ENCODE measurements at places on chromosomes 7 and 10. TPM values are rescaled to one million over a fixed set of nuclear protein-coding genes. Genes with fewer than 3 reads are reported as not detected.

DNA sequence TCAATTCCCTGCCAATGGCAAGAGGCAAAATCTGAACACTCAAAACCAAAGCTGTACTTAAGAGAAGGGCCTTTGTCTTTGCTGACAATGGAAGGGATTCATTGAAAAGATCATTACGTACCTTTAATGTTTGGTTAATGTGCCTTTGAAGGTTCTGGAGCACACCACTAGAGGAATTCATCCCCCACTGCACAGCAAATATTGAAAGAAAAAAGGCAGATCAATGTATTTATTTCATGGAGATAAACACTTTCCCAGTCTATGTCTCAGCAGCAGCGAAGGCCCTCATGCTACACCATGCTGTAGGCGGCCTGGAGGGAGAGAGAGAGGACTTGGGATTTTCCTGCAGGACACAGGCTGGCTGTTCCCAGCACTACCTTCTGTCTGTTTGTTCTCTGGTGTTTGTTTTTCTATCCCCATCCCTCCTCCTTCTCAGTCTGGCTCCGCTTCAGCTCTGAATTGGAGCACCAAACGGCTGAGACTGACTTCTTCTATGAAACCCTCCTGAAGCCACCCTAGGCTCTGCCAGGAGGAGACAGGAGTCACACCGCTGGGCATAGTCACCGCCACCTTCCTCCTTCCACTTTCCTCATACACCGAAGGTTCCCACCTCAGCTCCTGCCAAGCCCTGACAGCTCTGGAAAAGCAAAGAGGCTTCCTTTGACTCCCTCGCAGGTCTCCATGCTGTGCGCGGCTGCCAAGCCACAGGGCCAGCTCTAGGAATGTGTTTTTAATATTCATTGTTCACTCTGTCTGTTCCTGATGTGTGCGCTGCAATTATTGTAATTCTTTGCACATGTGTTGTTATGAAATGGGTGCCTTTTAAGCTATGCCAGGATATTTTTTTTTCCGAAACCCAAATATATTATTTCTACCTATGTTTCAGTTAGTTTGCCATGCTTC lies 301.5 kb downstream of the FZD1 start:
- H3K36me3 ChIP-seq = no peaks in the 10 kb centered on the region
- H3K27me3 ChIP-seq = no peaks in the 10 kb centered on the region
- H3K27ac ChIP-seq = no peak overlapping the region

DNA sequence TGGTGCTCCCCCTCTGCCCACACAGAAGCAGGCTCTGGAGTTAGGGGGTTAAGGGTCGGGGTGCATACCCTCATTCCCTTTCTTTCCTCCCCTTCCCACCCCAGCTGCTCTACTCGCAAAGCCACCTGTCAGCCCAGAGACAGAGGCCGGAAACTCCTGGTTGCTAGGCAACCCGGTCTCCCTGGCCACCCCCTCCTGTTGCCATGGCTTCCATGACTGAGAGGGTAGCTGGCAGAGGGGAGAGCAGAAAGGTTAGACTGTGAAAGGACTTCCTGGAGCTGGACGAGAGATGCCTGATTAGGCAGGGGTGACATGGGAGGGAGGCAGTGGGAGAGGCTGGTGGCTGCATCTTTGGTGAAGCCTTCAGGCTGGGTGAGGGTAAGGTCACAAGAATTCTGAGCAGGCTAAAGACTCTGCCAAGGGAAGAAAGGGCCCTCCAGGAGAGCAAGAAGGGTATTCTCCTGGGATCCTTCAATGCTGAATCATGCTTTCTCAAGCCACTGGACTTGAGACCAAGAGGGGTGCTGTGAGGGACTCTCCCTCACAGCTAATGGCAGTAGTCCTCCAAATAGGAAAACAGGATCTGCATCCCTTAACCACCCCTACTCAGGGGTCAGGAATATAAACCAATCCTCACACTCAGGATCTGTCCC lies 5.4 kb downstream of the PSD start:
- H3K27me3 ChIP-seq = no peaks in the 10 kb centered on the region
- peaks cover 8% of the 10 kb centered on the region for H3K4me1 ChIP-seq
- no peak for DNase-seq
- no peak overlapping the region for H3K4me3 ChIP-seq
- no peak overlapping the region for H3K27ac ChIP-seq

DNA sequence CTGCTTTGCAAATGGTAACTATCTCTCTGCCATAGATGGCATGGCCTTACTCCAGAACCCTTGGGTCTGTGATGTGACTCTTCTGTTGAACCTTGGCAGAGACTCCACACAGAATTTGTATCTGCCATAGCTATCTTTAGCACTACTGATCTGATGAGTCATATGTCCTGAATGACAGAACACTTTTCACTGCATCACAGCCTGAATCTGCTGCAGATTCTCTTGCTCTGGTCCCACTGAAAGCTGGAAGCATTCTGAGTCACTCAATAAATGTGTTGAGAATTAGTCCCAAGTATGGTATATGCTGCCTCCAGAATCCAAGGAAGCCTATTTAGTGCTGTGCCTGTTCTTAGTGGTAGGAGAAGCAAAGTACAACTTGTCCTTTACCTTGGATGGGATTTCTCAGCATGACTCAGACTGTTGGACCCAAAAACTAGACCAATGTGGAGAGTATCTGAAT lies 39.5 kb upstream of the ANKRD1 start:
- no peak overlapping the region for H3K4me3 ChIP-seq
- H3K27me3 ChIP-seq = no peaks in the 10 kb centered on the region
- no peak for DNase-seq
- no peak overlapping the region for H3K27ac ChIP-seq

The PAPOLB gene
- 65.2 TPM for polyA plus RNA-seq

The CROT gene
- polyA plus RNA-seq = 4.5 TPM

- no peak overlapping the region for H3K4me3 ChIP-seq
- peaks cover 21% of the 10 kb centered on the region for H3K4me1 ChIP-seq
- H3K27me3 ChIP-seq = no peaks in the 10 kb centered on the region
- H3K27ac ChIP-seq = peak overlapping the region; percentile 8
- H3K36me3 ChIP-seq = no peaks in the 10 kb centered on the region
These were observed 86.7 kb downstream of the MMRN2 start for GRCh38 chr10:86870679-86871078.

The ADARB2 gene
- polyA plus RNA-seq = 10.4 TPM

DNA sequence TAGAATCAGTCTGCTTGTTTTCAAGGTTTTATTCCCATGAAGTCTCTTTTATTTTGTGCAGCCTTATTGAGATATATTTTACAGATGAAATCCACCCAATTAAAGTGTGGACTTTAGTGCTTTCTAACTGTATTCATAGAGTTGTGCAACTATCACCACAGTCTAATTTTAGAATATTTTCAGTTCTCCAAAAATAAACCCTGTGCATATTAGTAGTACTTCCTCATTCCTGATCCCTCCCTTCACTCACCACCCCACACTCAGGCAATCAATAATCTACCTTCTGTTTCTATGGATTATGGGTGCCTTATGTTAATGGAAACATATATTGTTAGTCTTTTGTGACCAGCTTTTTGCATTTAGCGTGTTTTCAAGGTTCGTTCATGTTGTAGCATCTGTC lies 185.7 kb upstream of the TMEM72 start:
- no peaks in the 10 kb centered on the region for H3K4me1 ChIP-seq
- H3K27me3 ChIP-seq = no peaks in the 10 kb centered on the region
- no peak overlapping the region for H3K4me3 ChIP-seq

GRCh38 chr7:85090143-85090542 lies 96.7 kb downstream of the SEMA3D start:
- no peak overlapping the region for H3K4me3 ChIP-seq
- H3K4me1 ChIP-seq = no peaks in the 10 kb centered on the region
- H3K27ac ChIP-seq = no peak overlapping the region
- DNase-seq = no peak
- H3K27me3 ChIP-seq = no peaks in the 10 kb centered on the region

- DNase-seq = no peak
- no peaks in the 10 kb centered on the region for H3K27me3 ChIP-seq
- no peak overlapping the region for H3K4me3 ChIP-seq
- peaks cover 11% of the 10 kb centered on the region for H3K4me1 ChIP-seq
These were observed 233.9 kb downstream of the DNAJB6 start for GRCh38 chr7:157570531-157571200.

DNA sequence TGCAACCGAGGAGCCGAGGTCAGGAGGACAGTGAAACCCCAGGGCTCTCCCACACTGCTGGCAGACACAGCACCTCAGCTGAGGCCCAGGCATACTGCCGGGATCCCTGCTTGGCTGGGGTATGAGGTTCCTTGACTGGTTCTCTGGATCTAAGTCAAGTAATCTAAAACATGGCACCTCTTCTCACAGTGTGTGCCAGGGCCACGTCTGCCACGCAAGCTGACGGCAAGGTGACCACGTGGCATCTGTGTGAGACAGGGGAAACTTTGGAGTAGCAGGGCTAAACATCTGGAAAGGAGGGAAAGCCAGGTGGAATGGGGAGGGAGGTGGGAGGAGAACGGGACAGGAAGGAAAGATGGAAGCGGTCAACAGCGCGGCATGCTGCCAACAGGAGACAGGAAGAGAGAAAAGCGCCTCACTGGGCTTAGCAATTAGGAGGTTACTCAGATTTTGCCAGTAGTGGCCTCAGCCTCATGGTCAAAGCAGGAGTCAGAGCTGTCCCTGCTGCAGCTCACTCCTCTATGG lies 103.7 kb downstream of the CXCL12 start:
- H3K36me3 ChIP-seq = no peaks in the 10 kb centered on the region
- H3K4me3 ChIP-seq = no peak overlapping the region
- no peaks in the 10 kb centered on the region for H3K4me1 ChIP-seq
- no peak for DNase-seq
- no peak overlapping the region for H3K27ac ChIP-seq
